Breast epithelium (tissue), 4 donors: ENCODE measurements at places on chromosomes 12 and 14. TPM values are rescaled to one million over a fixed set of nuclear protein-coding genes. Genes with fewer than 3 reads are reported as not detected.
A peak's percentile ranks its signal among the peaks of the same experiment; 100 is the strongest.

The SERPINA3 gene
- total RNA-seq: 1,497 TPM

The RPGRIP1 gene
- 0.48 TPM for total RNA-seq

The PPFIA2 gene
- total RNA-seq: 3.8 TPM

The SLC15A5 gene
- total RNA-seq: not detected

The GAS2L3 gene
- 5.9 TPM for total RNA-seq

The GLIPR1L1 gene
- not detected for total RNA-seq

The KRT78 gene
- not detected for total RNA-seq

The FGF6 gene
- total RNA-seq: not detected

The DEGS2 gene
- total RNA-seq: 10.2 TPM

The SLC25A47 gene
- not detected for total RNA-seq

The ADAM21 gene
- total RNA-seq: 0.16 TPM

The SLC5A8 gene
- total RNA-seq: 0.33 TPM

The SRRM4 gene
- not detected for total RNA-seq

- H3K4me1 ChIP-seq: no peaks in the 10 kb centered on the region
- H3K27me3 ChIP-seq: no peaks in the 10 kb centered on the region
These were observed 197.3 kb upstream of the DDHD1 start for GRCh38 chr14:53350429-53350828.

- peak overlapping the region; percentile 32 for H3K27ac ChIP-seq
- H3K36me3 ChIP-seq: no peaks in the 10 kb centered on the region
- peak; percentile 48 for DNase-seq
These were observed 63.2 kb downstream of the FBXL14 start for GRCh38 chr12:1531153-1531653.

DNA sequence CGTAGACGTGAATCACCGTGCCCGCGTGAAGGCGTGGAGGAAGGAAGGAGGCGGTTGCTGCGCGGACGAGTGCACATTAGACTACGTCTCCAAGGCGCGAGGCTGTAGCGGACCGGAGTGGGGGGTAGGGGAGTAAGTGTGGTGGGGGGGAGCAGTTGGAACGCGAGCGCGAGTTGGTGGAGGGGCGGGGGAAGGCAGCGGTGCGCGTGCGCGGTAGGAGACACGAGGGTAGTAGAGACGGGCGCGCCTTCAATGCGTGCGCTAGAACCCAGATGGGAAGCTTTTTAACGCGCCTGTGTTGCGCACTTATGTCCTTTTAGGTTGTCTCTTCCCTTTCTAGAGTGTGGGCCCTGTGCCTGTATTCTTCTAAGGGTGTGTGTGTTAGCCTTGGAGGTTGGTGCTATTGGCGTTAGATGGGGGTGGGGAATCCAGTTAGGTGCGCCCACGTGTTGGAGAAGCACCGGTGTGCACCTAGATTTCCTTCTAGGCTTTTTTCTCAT is 604 bp downstream of the EIF4B start:
- H3K27me3 ChIP-seq: no peaks in the 10 kb centered on the region
- H3K36me3 ChIP-seq: no peaks in the 10 kb centered on the region
- H3K27ac ChIP-seq: peak overlapping the region; percentile 93
- peak overlapping the region; percentile 94 for H3K4me3 ChIP-seq
- peaks cover 17% of the 10 kb centered on the region for H3K4me1 ChIP-seq
- peak; percentile 69 for DNase-seq

- H3K4me1 ChIP-seq: no peaks in the 10 kb centered on the region
- DNase-seq: no peak
- H3K4me3 ChIP-seq: peak overlapping the region; percentile 60
- no peaks in the 10 kb centered on the region for H3K27me3 ChIP-seq
These were observed 1.6 kb downstream of the PHLDA1 start for GRCh38 chr12:76029982-76030340.

GRCh38 chr12:123038486-123038885 is 58.0 kb downstream of the ARL6IP4 start:
- no peak overlapping the region for H3K27ac ChIP-seq
- DNase-seq: no peak
- no peaks in the 10 kb centered on the region for H3K27me3 ChIP-seq
- H3K4me1 ChIP-seq: no peaks in the 10 kb centered on the region

GRCh38 chr12:904010-904414 is 45.5 kb downstream of the RAD52 start:
- H3K36me3 ChIP-seq: peaks cover 12% of the 10 kb centered on the region
- no peak for DNase-seq
- no peaks in the 10 kb centered on the region for H3K4me1 ChIP-seq
- H3K27me3 ChIP-seq: no peaks in the 10 kb centered on the region
- no peak overlapping the region for H3K4me3 ChIP-seq

DNA sequence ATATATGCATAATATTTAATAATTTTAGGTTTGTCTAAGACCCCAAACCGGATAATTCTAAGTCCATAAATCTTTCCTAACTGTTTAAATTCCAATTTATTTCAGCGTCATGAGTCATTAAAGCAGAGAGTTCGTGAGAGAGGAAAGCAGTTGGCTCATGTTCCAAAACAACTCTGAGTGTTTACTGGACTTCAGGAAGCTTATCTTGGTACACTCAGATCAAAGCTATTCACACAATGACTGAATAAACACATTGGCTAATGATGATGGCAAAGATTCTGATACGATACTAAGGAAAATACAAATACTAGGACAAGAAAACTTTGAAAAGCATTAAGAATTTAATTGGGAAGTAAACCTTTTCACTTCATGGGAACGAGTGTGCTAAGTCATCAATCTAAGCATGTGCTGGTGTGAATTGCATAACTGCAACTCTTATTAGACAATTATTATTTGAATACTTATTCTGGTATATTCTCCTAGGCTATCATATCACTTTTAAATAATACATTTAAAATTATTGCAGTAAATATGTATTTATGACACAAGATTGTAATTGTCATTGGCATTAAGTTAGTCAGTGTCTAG is 34.8 kb upstream of the CLEC14A start:
- DNase-seq: no peak
- no peaks in the 10 kb centered on the region for H3K27me3 ChIP-seq
- no peaks in the 10 kb centered on the region for H3K36me3 ChIP-seq
- no peak overlapping the region for H3K27ac ChIP-seq

- H3K27ac ChIP-seq: peak overlapping the region; percentile 86
- H3K36me3 ChIP-seq: no peaks in the 10 kb centered on the region
- peak overlapping the region; percentile 64 for H3K4me3 ChIP-seq
- H3K27me3 ChIP-seq: no peaks in the 10 kb centered on the region
- H3K4me1 ChIP-seq: no peaks in the 10 kb centered on the region
- DNase-seq: no peak
These were observed 1.7 kb downstream of the ANGEL1 start for GRCh38 chr14:76810953-76811400.

DNA sequence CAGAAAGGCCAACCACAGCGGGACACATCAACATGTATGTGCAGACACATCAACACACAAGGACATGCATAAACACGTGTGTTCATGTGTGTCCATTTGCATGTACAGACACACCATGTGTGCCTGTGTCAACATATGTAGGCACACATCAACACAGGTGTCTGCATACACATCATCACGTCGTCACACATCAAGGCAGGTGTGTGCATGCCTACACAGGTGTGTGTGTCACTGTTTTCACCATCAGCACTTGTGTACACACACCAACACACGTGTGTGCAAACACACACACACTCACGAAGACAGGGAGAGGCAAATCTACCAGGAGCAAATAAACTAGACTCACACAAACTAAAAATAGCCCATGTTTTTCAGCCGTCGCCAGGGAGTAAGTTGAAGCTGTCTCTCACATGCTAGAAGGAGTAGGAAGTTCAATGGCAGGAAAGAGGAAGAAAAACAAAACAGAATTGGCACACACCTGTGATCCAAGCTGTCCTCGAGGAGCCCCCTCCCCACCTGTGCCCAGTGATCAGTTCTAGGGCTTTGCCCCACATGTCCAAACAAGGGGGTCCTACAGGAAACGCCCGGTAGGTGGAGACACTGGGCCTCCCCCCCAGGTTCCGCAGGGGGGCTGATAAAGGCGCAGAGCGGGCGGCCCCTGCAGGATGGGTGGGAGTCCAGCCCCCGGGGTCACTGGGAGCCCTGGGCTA is 7.4 kb downstream of the SCARB1 start:
- no peak for DNase-seq
- no peaks in the 10 kb centered on the region for H3K27me3 ChIP-seq
- H3K36me3 ChIP-seq: no peaks in the 10 kb centered on the region
- H3K4me1 ChIP-seq: no peaks in the 10 kb centered on the region
- no peak overlapping the region for H3K27ac ChIP-seq

DNA sequence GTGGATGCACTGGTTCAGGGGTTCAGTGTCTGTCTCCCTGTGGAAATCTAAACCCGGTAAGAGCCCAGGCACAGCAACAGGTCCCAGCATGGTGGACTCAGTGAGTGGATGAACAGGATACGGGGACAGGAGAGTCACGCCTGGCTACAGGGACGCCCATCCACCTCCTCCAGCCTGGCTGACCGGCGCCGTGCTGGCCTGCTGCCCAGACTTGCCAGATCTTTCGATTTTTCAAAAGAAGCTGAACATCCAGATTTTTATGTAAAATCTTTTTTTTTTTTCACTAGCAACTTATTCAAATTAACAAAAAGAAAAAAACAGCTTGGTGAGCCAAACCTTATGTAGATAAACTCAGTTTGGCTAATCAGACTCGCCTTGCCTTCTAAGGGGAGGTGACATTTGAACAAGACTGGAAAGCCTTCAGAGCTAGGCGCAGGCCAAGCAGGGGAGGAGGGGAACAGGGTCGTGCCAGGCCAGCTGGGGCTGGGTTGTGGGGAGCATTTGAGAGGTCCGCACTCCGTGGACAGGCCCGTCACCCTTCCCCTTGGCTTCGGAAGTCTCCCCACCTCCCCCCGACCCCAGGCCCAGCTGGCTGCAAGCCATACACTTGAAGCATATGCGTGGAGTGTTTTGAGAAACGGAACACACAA is 87.8 kb upstream of the NCOR2 start:
- peak overlapping the region; percentile 31 for H3K27ac ChIP-seq
- H3K36me3 ChIP-seq: no peaks in the 10 kb centered on the region
- no peaks in the 10 kb centered on the region for H3K27me3 ChIP-seq
- H3K4me1 ChIP-seq: peaks cover 6% of the 10 kb centered on the region
- DNase-seq: peak; percentile 70

- peaks cover 8% of the 10 kb centered on the region for H3K4me1 ChIP-seq
- no peaks in the 10 kb centered on the region for H3K36me3 ChIP-seq
- no peak for DNase-seq
- H3K4me3 ChIP-seq: peak overlapping the region; percentile 88
- no peaks in the 10 kb centered on the region for H3K27me3 ChIP-seq
These were observed 27.0 kb upstream of the HIGD1C start for GRCh38 chr12:50925342-50925651.

DNA sequence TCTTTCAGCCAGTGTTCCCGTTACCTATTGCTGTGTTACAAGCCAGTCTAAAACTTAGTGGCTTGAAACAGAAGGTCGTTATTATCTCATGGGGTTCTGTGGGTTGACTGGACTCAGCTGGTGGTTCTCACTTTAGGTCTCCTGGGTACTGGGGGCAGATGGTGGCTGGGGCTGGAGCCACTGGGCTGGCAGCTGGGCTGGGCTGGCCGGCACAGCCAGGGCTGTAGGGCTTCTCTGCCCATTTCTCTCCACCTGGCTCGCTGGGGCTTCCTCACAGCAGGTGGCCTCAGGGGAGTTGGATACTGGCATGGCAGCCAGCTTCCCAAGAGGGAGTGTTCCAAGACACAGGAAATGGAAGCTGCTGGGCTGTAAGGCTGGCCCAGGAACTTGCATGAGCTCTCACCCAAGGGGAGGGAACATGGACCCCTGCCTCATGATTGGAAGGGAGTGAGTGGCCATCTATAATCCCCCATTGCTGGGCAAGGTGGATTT is 27.0 kb downstream of the TUNAR start:
- H3K36me3 ChIP-seq: no peaks in the 10 kb centered on the region
- no peak overlapping the region for H3K4me3 ChIP-seq
- no peak overlapping the region for H3K27ac ChIP-seq
- H3K4me1 ChIP-seq: no peaks in the 10 kb centered on the region
- no peaks in the 10 kb centered on the region for H3K27me3 ChIP-seq
- no peak for DNase-seq

DNA sequence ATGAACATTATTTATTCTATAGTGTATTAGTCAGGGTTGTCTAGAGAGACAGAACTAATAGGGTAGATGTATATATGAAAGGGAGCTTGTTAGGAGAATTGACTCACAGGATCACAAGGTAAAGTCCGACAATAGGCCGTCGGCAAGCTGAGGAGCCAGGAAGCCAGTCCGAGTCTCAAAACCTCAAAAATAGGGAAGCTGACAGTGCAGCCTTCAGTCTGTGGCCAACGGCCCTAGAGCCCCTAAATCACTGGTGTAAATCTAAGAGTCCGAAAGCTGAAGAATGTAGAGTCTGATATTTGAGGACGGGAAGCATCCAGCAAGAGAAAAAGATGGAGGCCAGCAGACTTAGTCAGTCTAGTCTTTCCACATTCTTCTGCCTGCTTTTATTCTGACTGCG is 912.2 kb downstream of the FLRT2 start:
- no peak overlapping the region for H3K4me3 ChIP-seq
- H3K4me1 ChIP-seq: no peaks in the 10 kb centered on the region
- H3K36me3 ChIP-seq: peaks cover 6% of the 10 kb centered on the region
- no peak for DNase-seq
- no peak overlapping the region for H3K27ac ChIP-seq

DNA sequence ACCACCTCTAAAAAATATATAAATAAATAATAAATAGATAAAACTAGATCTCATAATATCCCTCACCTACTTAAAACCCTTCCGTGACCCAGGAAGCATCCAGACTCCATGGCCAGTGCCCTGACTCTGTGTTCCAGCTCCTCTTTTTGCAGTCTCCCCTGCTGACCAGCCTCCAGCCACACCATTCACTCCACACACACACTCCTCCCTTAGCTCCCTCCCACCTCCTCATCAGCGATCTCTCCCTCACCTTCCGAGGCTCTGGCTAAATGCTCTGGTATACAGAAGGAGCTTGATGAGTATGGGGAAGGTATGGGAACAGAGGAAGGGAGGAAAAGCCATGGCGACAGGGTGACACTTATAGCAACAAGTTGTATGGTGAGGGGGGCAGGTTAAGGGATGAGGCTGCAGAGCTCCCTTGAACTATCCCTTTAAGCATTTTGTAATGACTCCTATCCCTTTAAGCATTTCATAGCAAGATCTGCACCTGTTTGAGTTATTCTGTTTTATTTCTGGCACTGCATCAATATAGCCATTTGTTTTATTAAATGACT is 26.1 kb upstream of the EIF4B start:
- no peak for DNase-seq
- no peaks in the 10 kb centered on the region for H3K36me3 ChIP-seq
- no peaks in the 10 kb centered on the region for H3K27me3 ChIP-seq
- H3K4me3 ChIP-seq: no peak overlapping the region
- no peak overlapping the region for H3K27ac ChIP-seq

DNA sequence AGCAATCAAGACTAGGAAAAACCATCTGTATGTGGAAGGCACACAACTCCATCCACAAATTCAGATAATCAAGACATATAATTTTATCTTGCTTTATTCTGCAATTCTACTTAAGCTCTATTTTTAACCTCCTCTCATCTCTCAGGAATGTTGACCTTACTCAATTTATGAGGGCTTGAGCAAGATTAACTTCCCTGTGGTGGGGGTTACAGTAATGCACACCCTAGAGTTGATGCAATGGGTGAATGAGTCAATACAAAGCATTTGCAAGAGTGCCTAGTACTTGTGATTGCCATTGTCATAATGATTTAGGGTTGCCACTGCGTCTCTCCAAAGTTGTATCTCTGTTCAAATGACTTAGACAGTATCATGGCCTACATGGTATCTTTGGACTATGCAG is 1598.4 kb upstream of the TMEM132C start:
- no peak overlapping the region for H3K27ac ChIP-seq
- DNase-seq: no peak
- H3K27me3 ChIP-seq: no peaks in the 10 kb centered on the region
- H3K36me3 ChIP-seq: no peaks in the 10 kb centered on the region
- H3K4me1 ChIP-seq: no peaks in the 10 kb centered on the region
